Panc1 (cell line): ENCODE measurements at places on chromosomes 11 and 22.

- H3K4me3 ChIP-seq, result peak overlapping the region; percentile 99
- peak overlapping the region; percentile 97 for H3K27ac ChIP-seq
- peaks cover 22% of the 10 kb centered on the region for H3K4me1 ChIP-seq
Measured at GRCh38 chr11:74989260-74989638, 516 bp downstream of the NEU3 start.

DNA sequence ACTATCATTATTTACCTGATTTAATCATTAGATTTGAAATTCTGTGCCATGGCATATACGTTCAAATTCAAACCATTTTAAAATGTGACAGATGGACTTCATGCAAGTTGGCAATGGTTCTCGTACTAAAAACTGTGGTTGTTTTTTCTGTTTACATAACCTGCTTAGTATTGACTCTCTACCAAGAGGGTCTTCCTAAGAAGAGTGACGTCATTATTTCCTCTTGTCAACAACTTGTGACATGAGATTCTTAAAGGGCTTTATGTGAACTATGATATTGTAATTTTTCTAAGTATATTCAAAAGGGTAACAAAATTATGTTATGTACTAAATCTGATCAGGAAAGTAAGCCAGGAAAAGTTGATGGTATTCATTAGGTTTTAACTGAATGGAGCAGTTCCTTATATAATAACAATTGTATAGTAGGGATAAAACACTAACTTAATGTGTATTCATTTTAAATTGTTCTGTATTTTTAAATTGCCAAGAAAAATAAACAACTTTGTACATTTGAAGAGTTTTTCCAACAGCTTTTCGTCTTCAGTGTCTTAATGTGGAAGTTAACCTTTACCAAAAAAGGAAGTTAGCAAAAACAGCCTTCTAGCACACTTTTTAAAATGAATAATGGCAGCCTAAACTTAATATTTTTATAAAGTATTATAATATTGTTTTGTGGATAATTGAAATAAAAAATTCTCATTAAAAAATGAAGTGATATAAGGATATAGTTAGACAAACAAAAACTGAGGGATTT is 87.0 kb downstream of the GRK3 start:
- DNase-seq, result no peak
- no peak overlapping the region for H3K27ac ChIP-seq
- no peaks in the 10 kb centered on the region for H3K36me3 ChIP-seq
- H3K27me3 ChIP-seq, result no peaks in the 10 kb centered on the region
- H3K4me1 ChIP-seq, result no peaks in the 10 kb centered on the region

DNA sequence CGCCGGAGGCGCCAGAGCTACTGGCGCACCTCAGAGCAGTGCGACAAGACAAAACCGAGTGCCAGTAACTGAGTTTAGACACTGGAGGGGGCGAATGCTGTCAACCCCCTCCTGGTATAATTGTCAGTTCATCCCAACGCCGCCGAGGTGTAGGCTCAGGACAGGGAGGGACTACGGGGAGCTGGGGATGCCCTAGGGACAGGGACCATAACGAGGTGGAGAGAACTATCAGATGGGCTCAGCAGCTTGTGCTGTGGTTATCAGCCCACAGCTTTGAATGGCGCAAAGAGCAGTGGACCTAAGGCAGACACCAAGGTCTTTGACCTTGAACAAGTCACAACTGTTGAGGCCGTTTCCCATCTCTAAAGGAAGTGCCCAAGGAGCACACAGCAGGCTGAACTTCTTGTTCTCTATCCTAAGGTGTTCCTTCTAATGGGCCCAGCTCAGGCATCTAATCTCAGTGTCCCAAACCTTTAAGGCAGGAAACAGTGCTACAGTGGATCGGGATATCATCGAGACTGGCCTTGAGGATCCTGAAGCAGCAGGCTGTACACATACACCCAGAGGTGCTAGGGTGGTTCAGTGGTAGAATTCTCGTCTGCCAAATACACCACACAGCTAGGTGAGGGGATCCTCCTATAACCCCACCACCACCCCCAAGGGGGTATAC is 958 bp upstream of the TUT1 start:
- H3K4me3 ChIP-seq, result peak overlapping the region; percentile 74
- H3K36me3 ChIP-seq, result peaks cover 14% of the 10 kb centered on the region
- H3K4me1 ChIP-seq, result peaks cover 24% of the 10 kb centered on the region
- no peaks in the 10 kb centered on the region for H3K27me3 ChIP-seq
- DNase-seq, result no peak

DNA sequence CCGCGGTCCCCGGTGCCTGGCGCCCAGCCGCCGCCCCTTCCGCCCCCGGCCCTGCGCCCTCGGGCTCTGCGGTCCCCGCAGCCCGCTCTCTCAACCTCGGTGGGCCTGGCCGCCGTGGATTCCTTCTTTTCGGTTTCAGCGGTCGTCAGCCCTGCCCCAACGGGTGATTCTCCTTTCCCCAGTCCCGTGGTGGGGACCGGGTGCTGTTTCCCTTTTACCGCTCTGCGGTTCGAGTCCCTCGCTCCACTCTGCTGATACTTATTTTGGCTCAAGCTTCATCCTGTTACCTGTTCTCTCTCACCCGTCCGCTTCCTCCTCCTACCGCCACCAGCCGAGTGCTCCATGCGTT is 494 bp downstream of the ZDHHC5 start:
- DNase-seq, result no peak
- H3K36me3 ChIP-seq, result peaks cover 11% of the 10 kb centered on the region
- peak overlapping the region; percentile 98 for H3K27ac ChIP-seq
- no peaks in the 10 kb centered on the region for H3K27me3 ChIP-seq

- H3K36me3 ChIP-seq, result no peaks in the 10 kb centered on the region
- H3K27ac ChIP-seq, result peak overlapping the region; percentile 89
- H3K4me1 ChIP-seq, result peaks cover 36% of the 10 kb centered on the region
- no peak for DNase-seq
- no peak overlapping the region for H3K4me3 ChIP-seq
- H3K27me3 ChIP-seq, result no peaks in the 10 kb centered on the region
Measured at GRCh38 chr11:62439785-62440602, 21.2 kb downstream of the SCGB1A1 start.

DNA sequence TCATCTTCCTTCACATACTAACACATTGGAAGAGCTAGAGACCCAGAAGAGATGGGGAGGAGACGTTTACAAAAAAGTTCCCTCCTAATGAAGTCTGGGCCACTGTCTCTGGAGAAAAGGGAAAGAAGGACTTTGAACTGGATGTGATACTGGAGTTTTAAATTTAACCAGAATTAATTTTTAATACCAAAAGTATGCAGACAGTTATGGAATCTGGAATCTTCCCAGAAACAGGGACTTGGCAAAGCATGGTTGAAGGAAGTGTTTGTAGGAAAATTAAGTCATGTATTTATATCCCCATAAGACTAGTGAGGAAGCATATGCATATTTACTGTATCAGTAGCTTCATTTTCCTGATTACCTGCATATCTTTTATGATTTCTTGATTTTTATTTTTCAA is 215.5 kb downstream of the TTC28 start:
- H3K27me3 ChIP-seq, result no peaks in the 10 kb centered on the region
- no peak for DNase-seq
- no peak overlapping the region for H3K4me3 ChIP-seq
- no peaks in the 10 kb centered on the region for H3K4me1 ChIP-seq
